NCI-H510A (cell line): ENCODE measurements at places on chromosomes 1 and 21.
A peak's percentile ranks its signal among the peaks of the same experiment; 100 is the strongest.

- no peak for DNase-seq
Measured at GRCh38 chr21:31873275-31873695, 465 bp downstream of the HUNK start.

DNA sequence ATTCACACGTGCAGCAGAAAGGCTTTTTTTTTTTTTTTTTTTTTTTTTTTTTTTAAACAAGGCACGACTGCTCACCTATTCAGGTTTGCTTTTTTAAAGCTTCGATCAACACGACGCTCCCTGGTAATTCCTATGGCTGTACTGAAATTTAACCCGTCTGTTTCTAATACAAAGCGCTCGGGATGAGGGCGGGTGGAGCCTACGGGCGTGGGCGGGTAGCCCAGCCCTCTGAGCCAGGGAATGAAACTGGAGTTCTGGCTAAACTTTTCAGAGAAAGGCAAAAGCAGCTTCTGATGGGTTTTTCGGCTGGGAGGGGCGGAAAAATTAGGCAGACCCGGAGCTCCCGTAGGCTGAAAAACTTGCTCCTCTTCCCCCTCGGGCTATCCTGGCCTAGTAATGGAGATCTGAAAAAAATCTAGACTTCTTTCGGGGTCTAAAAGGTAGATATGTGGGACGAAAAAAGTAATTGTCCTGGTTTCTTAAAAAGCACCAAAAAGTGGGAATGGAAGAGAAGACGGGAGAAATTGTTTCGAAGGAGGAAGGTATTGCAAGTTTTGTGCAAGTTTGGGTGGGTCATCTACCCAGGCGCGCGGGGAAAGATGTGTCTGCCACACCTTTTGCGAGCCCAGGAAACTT lies 7.4 kb downstream of the NR5A2 start:
- DNase-seq = no peak

DNA sequence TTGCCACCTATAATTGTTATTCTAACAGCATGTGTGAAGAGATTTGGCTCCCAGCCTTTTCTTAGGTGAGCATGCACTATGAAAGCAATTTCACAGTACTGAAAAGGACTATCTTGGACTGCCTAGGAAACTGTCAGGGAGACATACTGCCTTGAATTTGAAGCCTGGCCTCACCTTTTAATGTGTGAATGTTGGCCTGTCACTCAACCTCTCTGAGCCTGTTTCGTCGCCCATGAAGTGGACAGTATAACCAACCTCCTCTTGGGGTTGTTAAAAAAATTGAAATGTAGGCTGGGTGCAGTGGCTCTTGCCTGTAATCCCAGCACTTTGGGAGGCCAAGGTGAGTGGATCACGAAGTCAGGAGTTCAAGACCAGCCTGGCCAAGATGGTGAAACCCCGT lies 20.4 kb upstream of the POU2F1 start:
- DNase-seq = no peak

- no peak for DNase-seq
Measured at GRCh38 chr21:34198231-34199120, 125.1 kb downstream of the MRPS6 start.

DNA sequence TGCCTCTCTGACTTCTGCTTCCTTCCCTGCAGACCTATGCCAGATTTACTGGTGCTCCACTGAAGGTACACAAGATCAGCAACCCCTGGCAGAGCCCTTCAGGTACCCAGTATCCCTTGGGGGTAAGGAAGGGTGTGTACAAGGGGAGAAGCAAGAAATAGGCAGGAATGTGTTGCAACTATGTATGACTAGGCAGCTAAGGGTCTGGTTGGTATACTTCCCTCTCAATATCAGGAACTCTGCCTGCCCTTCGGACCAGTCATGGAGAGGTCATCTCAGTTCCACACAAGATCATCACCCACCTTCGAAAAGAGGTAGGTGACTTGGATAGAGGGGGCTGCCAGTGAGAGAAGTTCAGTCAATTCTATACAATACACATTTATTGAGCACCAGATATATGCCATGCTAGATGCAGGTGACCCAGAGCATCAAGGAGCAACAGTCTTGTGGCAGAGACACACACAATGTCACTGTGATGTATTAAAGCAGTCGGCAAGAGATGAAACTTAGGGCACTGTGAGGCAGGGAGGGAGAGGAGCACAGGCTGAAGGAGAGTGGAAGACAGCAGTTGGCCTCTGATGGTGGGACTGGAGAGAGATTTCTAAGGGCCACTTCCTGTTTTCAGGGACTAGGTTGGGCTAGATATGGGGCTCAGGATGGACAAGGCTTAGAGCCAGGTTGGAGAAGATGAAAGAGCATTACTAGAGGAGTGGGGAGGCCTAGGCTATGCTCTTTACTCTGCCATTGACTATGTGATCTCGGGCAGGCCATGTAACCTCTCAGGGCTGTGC lies 2.0 kb downstream of the MTX1 start:
- no peak for DNase-seq

DNA sequence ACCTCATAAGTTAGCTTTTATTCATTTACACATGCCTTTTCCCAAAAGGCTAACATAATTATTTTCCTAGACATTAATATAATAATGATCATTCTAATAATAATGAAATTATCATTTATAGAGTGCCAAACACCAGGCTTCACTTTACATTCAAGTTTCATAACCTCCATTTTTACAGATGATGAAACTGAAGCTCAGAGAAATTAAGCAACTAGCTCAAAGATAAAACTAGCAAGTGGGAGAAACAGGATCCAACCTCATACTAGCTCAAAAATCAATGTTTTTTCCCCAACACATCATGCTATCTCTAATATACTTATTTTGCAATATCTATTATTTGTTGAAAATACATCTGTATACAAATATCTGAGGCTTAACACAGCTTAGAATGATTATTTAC lies 14.0 kb downstream of the LPGAT1 start:
- DNase-seq = no peak

- no peak for DNase-seq
Measured at GRCh38 chr1:46569884-46570725, 18.7 kb upstream of the KNCN start.

GRCh38 chr1:101238031-101238628 lies 1.3 kb downstream of the S1PR1 start:
- no peak for DNase-seq

- no peak for DNase-seq
Measured at GRCh38 chr1:212698467-212699103, 1.1 kb downstream of the BATF3 start.

GRCh38 chr1:30378991-30379581 lies 344.3 kb downstream of the MATN1 start:
- DNase-seq = no peak

DNA sequence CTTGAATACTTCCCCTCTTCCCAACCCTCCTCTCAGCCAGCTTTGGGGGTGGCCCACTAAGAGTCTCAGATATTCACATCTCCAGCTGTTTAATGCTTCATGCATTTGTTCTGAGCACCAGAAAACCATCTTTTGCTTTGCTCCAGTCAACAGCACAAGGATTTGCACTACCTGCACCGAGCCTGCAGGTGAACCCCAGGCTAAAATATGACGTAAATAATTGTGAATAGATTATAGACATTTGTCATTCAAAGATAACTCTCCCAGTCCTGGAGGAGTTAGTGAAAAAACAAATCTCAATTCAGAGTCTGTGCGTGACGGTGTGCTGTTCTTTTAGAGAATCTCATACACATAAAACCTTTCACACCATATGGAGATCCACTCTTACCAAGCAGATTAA lies 7.4 kb downstream of the CD247 start:
- no peak for DNase-seq

- no peak for DNase-seq
Measured at GRCh38 chr1:47469910-47470309, 32.1 kb downstream of the FOXD2 start.

GRCh38 chr1:28129150-28129549 lies 40.7 kb upstream of the EYA3 start:
- DNase-seq = no peak

DNA sequence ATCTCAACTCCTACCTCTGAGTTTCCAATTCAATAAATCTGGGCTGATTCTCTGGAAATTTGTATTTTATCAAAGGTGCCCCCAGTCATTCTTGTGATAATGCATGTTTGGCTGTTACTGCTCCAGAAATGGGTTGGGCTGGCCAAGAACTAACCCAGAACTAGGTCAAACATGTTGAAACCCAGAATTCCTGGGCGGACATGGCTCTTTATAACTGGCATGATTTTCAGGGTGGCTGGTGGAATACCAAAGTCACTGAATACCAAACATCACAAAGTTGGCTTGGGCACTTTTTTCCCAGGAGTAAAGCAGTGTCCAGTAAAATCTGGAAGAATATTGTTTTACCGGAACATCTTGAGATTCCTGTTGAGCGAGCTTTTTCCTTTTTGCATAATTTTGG lies 89.4 kb upstream of the S1PR1 start:
- no peak for DNase-seq

DNA sequence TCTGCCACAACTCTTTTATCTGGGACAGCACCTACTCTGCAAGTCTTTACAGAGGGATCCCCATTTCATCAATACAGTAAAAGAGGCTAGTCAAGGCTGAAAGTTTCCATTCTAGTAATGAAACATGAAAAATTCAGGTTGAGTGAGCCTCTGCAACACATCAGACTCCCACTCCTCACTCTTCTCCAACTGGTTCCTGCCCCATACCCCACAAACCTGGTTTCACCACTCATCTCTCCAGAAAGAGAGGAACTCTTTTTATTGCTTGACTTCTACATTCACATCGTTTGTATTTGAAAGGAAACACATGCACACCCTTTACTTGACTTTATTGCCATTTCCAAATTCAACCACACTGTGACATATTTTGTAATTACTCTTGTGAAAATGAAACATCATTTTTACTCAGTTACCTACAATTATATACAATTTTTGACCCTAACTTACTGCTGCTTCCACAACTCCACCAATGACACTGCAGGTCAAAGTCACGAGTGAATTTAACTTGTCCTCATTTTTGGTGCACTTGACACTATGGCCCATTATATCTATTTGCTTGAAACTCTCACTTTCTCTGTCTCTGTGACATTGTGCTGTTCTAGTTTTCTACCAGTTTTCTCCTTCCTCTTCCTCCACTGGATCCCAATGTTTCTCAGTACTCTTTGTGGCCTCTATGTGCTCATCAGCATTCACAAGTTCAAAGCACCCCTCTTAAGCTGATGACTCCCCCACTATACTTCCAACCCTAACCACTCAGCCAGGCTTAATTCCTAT lies 8.0 kb downstream of the STX6 start:
- DNase-seq = no peak

DNA sequence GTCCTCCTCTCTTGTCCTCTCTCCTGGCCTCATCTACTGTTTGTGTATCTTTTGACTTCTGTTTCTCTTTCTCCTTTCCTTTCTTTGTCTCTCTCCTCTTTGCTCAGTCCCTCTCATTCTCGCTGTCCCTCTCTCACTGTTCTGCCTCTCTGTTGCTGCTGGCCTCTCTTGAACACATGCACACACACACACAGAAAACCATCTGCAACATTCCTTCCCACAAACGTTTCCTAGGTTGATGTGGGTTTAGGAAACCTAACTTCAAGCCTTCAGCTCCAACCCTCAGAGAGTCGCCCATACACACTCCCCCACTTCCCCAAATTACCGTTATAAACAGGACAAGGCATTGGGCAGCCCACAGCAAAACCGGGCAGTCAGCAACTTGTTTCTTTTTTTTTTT lies 10.9 kb upstream of the SSBP3 start:
- DNase-seq = no peak

DNA sequence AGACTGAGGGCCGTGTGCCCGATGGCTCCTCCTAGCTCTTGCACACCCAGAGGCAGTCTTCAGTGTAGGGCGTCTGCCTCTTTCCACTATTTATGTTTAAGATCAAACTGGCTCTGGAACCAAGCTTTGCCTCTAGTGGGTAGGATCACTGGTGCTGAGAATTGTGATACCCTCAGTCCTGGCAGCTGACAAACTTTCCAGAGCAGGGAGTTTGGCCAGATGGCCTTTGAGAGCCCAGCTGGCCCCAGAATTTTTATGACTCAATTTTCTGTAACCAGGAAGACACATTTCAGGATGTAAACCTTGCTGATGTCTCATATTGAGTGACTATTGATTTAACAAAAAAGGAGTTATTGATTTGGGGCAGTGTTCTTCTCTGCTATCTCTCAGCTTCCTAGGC lies 6.7 kb downstream of the COQ8A start:
- DNase-seq = no peak

- DNase-seq = no peak
Measured at GRCh38 chr1:57447551-57447950, 23.7 kb upstream of the DAB1 start.

- peak; percentile 7 for DNase-seq
Measured at GRCh38 chr1:240492832-240493440, 119.0 kb downstream of the GREM2 start.

GRCh38 chr21:42627527-42628289 lies 25.7 kb upstream of the PDE9A start:
- no peak for DNase-seq

GRCh38 chr1:109618661-109619575 lies 498 bp downstream of the GNAT2 start:
- DNase-seq = no peak

DNA sequence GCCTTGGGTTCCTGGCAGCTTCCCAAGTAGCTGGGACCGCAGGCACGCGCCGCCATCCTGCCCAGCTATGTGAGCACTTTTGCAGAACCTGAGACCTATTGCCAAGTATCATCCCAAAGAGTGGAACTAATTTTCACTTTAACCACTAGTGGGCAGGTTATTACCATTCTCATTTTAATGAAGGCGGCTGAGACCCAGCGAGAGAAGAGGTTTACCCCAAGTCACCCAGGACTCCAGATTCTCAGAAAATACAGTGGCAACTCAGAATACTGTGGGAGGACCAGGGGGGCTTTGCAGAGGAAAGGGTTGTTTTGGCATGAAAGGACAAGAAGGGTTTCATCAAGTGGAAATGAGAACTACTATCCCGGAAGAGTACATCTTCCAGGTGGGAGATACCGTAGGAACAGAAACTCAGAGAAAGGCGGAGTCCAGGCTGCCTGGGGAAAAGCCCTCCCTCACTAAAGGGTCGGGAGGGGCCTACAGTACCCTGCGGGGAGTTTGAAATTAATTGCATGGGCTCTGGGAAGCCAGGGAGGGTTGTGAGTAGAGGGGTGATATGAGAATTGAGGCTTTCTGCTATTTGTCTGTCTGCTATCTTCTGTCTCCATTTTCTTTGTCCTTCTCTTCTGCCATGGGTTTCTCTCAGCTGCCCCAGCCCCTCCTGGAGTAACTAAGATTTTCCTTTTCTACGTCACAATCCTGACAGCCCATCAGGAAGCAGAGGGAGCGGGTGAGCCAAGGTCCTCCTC lies 7.2 kb upstream of the SEMA4A start:
- peak; percentile 71 for DNase-seq

- no peak for DNase-seq
Measured at GRCh38 chr1:51653127-51653526, 36.2 kb downstream of the OSBPL9 start.

GRCh38 chr1:169462385-169462784 lies 23.4 kb downstream of the SLC19A2 start:
- DNase-seq = no peak

GRCh38 chr1:212974711-212975110 lies 24.4 kb downstream of the VASH2 start:
- no peak for DNase-seq

DNA sequence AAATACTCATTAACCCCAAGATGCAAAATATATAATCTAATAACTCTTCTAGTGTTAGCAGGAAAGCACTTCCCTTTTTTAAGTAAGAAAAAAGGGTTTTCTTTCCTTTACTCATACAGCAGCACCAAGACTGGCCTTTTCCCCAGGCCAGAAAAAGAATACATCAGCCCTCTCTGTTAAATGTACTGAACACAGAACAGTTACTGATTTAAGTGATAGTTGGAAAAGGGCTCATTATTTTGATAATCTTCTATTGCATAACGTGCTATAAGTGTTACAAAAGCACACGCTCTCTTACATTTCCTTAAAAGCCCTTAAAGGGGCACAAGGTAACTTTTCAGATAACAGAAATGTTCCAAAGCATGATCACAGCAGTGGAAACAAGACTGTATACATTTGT lies 142.9 kb downstream of the TIAM1 start:
- no peak for DNase-seq
